ENCODE measurements at places on chromosomes 13 and 19.

- DNase-seq = no peak
These were observed 5.8 kb upstream of the TMC4 start for GRCh38 chr19:54178581-54179261.

DNA sequence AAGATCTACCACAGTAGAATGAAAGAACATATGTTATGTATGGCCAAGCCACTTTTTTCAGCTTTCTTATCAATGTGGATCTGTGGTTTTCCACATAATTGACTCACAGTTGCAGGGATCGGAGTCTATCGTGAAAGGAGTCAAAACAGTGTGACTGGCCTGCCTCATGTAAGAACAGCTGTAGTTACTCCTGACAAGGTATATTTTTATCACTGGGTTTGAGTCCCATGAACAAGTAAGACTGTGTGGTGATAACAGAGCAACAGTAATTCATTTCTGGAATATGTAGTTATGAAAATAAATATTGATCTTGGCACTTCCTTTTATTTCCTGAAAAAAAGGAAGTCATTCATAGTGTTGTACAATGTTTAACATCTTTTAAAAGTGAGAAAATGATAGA lies 416.6 kb downstream of the KLF12 start:
- DNase-seq = no peak

- no peak for DNase-seq
These were observed 8.8 kb upstream of the CACNG6 start for GRCh38 chr19:53982611-53983010.

GRCh38 chr13:95710313-95710712 lies 33.4 kb downstream of the DNAJC3 start:
- no peak for DNase-seq

GRCh38 chr13:43044720-43045301 lies 21.4 kb downstream of the DNAJC15 start:
- DNase-seq = no peak

GRCh38 chr13:111409413-111409812 lies 89.0 kb downstream of the TEX29 start:
- no peak for DNase-seq

GRCh38 chr13:76846363-76846762 lies 39.8 kb downstream of the KCTD12 start:
- no peak for DNase-seq

GRCh38 chr19:15430526-15431120 lies 11.8 kb upstream of the AKAP8L start:
- no peak for DNase-seq

DNA sequence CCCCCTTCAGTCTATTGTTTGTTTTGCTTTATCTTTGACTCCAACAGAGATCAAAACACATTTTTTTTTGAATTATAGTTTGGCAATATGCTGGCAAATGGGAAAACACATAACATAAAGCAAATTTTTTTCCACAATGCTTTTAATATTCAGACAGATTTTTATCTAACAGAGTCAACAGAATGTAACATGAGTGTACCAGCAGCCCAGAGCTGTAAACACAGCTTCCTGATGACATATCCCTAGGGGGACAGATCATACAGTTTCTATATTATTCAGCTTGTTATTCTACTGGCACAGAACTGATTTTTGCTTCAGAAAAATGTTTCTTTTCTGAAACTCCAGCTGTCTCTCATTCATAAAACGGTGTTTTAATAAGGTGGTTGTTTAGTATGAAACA lies 168.8 kb downstream of the OLFM4 start:
- DNase-seq = no peak

DNA sequence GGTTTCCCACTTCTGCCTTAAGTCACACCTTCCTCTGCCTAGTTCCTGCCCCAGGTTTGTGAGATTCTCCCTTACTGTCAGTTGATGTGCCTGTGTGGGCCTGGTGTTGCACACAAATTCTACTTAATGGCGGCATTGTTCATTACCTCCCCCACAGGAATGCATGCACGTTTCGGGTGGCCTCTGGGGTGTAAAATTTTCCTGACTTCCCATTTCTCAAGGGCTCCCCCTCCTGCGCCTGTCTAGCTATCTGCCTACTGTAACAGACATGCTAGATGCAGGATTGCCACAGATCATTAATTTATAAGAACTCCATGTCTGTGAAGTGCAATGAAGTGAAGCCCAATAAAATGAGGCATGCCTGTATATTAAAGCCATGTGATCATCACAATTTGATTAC lies 1466.3 kb downstream of the PCDH9 start:
- DNase-seq = no peak

GRCh38 chr19:15782211-15782610 lies 5.2 kb upstream of the OR10H5 start:
- DNase-seq = no peak

DNA sequence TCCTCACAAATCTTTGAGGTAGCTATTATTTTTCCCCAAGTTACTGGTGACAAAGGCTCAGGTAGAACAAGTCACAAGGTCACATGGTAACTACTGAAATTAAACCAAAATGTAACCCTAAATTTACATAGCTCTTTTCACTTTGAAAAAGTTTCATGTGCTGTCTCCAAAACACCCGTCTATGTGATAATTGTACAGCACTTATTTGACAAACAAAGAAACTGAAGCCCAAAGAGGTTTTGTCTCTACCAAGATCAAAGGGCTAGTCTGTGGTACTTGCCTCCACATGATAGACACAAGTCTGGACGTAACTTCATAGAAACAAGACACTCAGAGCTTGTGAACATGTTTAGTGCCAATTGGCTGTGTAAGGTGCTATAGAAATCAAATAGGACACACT lies 108.3 kb downstream of the SACS start:
- DNase-seq = no peak

DNA sequence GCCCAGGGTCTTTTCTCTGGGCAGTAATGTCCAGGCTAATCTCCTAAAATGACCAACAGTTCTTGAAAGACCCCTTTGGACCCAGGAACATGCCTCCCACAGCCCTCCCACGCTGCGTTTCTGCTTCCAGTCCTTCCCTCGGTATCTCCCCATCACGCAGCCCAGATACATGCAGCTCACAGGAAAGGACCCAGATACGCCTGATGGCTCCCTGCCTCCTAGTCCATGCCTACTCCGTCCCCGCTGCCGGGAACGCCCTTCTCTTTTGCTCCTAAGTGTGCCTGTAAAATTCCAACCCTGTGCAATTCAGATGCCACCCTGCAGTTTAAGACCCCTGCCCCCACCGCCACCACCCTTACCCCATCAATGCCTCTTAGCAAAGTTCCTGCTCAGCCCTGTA lies 778 bp downstream of the MUC16 start:
- no peak for DNase-seq

DNA sequence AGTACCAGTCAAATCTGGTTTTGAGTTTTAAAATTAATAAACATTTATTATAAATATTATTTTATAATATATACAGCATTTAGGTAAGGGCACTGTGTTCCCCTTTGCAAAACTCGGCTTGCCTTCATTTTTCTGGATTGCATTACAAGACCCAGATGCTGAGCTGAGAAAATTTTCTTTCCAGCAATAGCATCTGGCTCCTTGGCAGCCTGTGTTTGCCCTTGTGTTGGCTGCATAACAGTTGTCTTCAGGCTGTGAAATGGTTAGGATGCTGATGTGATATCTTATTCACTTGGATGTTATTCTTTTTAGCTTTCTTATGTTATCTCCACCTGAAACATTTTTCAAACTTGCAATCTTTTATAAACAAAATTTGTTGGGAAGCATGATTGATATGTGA lies 784.4 kb downstream of the DACH1 start:
- no peak for DNase-seq

GRCh38 chr13:53043398-53043797 lies 14.8 kb downstream of the OLFM4 start:
- no peak for DNase-seq

- DNase-seq = no peak
These were observed 1.7 kb downstream of the ITM2B start for GRCh38 chr13:48234566-48235340.

GRCh38 chr19:38015216-38015615 lies 108.2 kb downstream of the SIPA1L3 start:
- DNase-seq = no peak

DNA sequence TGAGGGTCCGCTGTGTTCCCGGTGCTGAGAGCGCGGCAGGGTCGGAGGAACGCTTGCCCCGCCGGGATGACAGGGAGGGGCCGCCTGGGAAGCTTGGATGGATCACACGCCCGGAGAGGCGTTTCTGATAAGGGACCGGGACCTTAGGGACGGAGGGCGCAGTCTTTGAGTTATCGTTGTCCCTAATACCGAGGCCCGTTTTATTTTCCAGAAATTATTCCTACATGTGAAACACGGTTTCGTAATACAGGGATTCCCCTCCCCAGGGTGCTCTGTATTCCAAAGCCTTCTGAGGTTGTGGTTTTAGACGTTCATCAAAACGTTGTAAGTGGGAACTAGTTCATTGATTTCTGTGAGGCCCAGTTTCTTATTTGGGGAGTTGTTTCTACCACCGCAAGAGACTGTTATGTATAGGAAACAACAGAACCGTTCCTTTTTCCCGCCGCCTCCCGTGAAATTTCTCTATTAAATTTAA lies 752 bp downstream of the PDCD5 start:
- DNase-seq = no peak

DNA sequence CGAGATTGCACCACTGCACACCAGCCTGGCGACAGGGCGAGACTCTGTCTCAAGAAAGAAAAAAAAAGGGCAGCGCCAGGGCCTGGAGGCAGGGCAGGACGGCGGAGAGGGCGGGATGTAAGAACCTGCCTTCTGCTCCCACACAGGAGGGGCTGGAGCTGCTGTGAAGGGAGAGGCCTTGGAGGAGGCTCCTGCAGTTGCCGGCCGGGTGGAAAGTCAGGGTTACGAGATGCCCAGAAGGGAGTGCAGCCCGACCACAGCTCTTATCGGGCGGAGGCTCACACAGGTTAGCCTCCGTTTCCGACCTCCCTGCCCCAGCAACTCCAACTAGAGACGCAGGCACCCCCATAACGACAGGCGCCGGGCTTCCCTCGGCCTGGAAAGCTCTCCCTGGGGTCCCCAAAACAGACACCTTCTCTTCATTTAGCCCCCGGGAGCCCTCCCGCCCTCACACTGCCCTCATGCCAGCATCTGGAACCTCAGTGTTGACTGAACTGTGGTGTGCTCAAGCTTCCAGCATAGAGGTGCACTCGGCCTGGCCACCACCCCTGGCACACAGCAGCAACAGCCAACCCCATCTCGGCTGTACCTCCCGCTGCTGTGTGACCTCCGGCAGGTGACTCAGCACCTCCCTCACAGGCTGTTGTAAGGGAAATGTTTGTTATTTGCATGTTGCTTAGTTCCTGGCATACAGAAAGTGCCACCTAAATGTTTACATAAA lies 1.4 kb downstream of the PLPP2 start:
- DNase-seq = no peak

- DNase-seq = no peak
These were observed 4.2 kb upstream of the LRRC25 start for GRCh38 chr19:18401580-18402112.

- no peak for DNase-seq
These were observed 2.0 kb downstream of the MISP start for GRCh38 chr19:752652-753517.

Data from activated T-cell treated with anti-CD3 and anti-CD28 coated beads for 24 hours (primary cell).